RWPE1 (cell line): ENCODE measurements at places on chromosomes 1 and 21.

DNA sequence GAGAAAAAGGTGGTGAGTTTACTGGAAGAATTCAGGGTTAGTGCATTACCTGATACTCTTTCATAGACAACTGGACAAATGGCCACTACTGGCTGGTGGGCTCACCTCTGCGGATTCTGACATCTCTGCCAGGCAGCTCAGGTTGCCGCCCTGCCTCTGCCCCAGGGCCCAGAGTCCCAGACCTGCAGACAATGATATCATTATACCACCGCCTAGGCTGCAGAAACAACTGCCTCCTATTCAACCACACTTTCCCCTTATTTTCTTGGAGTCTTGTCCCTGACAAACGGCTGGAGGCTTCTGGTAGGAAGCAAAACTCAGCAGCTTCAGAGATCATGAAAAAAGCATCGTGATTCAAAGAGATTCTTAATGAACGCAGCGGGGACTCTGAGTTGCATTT, 37.0 kb downstream of the IRF2BP2 start:
- no peak for DNase-seq

DNA sequence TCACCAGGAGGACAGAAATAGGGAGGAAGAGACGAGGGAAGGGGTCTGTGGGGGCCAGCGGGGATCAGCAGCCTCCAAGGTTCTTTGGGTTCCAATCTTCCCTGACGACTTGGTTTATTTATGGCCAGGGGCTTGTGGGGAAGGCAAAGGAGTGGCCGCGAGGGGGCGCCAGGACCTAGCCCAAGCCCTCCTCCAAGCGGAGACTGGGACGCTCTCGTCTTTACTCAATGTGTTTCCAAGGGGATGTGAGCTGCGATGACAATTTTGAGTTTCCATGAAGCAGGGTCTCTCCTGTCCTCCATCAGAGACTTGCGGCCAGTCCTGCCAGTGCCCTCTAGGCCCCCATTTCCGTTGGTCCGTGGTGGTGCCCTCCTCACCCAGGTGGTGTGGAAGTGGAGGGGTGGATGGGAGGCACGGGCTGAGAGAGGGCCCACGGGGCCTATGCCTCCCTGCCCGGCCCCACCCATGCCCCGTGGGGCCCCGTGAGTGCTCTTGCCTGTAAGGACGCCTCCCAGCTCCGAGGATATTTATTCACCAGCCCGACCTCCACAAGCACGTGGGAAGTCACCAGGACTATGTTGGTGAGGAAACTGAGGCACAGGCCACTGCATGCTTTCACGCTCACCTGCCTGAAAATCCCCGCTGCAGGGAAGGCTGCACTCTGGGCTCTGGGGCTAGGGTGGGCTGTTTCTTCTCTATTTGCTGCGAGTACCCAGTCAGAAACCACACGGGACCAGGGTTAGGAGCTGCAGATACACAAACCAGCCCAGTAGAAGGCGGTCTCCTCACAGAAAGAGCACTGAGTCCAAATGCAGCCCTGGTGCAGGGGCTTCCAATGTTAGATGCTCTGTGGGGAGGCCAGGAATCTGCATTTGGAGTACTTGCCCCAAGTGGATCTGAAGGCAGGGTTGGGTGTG, 26.5 kb downstream of the DMRTB1 start:
- DNase-seq = peak; percentile 78

- no peak for DNase-seq
Measured at GRCh38 chr1:84155517-84155916, 11.4 kb downstream of the PRKACB start.

GRCh38 chr1:43789604-43790550, 82.5 kb downstream of the ST3GAL3 start:
- no peak for DNase-seq

DNA sequence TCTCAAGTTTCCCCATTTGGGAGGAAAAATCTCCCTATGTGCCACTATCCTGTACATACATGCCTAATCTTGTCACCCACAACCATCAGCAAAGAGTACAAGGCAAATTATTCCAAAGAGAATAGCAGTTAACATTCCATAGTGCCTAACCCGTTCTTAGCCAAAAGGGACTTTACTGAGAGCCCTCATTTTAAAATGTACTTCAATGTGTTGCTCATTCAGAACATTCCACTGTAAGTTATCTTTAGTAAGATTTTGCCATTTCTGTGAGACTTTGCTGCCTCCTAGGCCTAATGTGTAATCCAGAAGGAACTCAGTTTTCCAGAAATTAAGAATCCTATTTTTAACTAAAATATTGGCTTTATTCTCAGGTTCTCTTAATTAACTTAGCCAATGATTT, 11.3 kb upstream of the MRPL55 start:
- no peak for DNase-seq

DNA sequence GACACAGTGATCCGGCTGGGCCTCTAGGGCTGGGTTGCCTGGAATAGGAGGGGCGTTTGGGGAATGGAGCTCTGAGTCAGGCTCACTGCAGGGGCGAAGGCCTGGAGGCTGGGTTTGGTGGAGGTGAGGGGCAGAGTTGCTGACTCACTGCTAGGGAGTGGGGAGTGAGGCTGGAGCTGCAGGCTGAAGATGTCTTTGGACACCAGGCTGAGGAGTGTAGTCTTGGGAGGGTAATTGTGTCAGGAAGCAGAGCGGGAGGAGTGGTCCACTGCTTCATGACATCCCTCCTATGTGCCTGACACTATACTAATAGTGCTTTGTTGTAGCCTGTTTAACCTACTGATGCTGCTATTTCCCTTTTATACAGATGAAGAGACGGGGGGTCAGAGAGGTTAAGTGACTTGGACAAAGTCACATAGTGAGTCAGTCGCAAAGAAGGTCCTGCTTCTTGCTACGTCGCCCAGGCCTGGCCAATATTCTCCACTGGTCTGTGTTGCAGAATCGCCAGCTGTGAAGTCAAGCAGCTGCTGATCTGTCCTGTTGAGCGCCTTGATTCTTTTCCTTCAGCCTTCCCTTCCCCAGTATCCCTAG, 13.6 kb downstream of the ACTL8 start:
- DNase-seq = no peak

GRCh38 chr1:165454091-165454610, 9.2 kb upstream of the RXRG start:
- DNase-seq = no peak

- DNase-seq = no peak
Measured at GRCh38 chr1:232111611-232112010, 485.0 kb downstream of the DISC1 start.

- DNase-seq = no peak
Measured at GRCh38 chr1:16918371-16918770, 3.4 kb upstream of the CROCC start.

- no peak for DNase-seq
Measured at GRCh38 chr1:192554904-192555303, 20.7 kb upstream of the RGS1 start.

DNA sequence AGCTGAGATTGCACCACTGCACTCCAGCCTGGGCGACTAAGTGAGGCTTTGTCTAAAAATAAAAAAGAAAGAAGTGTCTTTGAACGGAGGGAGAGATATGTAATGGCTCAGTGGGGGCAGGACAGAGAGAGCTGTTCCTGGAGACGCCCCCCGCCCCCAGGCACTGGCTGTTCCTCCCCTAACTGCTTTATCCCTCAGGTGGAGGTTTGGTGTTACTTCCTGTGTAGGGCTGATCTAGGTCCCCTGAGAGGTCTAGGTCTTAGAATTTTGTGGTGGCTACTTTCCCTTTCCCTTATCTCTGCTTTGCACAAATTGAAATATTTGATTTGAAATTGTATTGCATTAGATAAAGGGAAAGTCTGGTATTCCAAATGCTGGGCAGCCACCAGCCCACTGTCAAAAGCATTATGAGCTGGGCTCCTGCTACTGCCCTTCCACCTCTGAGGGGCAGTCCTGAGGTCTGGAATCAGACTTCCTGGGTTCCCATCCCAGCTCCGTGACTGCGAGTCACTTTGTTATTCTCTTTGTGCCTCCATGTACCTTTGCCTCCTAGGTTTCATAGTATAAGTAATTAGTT, 134.8 kb upstream of the KIF26B start:
- DNase-seq = no peak

DNA sequence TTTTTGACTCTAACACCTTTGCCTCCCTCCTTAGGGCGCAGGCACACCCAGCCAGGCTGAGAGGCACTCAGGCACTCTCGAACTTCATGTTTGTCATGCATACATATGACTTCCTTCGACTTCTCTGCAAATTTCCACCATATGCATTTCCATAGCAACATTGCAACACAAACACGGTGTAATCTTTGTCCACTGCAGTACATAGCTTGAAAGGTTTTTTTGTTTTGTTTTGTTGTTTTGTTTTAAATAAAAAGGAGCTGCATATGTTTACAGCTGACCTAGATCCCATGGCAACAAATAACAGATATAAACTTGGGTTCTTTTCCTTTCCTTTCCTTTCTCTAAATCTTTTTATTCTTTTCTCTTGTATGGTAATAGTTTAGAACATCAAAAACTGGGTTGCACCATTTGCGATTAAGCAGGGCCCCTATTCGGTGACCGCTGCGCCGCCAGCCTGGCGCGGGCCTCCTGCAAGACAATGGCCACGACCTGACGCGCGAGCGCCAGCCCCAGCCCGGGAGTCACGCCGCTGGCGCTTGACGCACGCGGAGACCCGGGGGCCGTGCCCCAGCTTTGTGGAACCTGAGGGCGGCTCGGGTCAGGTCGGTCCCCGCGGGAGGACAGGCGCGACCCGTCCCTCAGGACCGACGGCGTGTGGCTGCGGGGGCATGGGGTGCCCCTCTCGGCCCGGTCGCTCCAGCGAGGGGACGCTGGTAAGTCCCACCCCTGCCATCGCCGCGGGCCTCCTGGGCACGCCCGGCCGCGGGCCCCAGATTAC, 35.2 kb downstream of the CCN1 start:
- no peak for DNase-seq

DNA sequence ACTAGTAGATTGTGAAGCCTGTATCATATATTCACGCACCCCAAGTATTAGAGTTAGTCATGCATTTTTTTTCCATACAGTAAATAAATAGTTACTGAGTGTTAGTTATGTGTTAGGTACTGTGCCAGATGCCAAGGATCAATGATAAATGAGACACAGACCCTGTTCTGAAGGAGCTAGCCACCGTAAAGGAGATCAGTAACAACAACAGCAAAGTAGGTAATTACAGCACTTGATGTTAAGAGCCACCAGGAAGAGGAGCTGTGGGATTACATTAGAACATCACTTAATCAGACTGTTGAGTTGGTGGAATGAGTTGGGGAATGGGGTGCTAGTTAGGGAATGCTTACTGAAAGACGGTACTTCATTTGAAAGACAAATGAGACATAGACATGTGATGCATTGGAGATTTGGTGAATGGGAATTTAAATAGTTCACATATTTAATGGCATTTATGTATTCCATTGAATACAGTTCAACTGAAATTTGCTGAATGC, 21.0 kb downstream of the PRKAA2 start:
- DNase-seq = no peak

DNA sequence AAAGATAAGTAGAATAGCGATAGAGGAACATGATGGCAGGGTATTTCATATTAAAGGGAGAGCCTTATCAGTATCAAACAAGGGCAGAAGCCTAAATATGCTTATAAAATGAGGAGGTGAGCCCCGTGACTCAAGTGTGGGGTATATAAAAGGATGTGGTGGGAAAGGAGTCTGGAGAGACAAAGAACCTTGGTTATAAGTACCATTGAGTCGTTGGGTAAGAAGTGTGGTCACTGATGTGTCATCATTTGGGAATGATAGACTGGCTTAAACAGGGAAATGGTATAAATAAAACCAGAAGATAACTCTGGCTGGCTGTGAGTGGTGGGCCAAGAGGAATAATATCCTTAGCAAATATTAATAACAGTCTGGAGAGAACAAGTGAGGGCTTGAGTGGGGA, 10.9 kb upstream of the CD5L start:
- DNase-seq = peak; percentile 9

- DNase-seq = no peak
Measured at GRCh38 chr1:167518331-167518700, at the start of gene CD247. CD247 (minus strand) TSS chr1:167518529; CDS start chr1:167518465, 64 bp downstream.

DNA sequence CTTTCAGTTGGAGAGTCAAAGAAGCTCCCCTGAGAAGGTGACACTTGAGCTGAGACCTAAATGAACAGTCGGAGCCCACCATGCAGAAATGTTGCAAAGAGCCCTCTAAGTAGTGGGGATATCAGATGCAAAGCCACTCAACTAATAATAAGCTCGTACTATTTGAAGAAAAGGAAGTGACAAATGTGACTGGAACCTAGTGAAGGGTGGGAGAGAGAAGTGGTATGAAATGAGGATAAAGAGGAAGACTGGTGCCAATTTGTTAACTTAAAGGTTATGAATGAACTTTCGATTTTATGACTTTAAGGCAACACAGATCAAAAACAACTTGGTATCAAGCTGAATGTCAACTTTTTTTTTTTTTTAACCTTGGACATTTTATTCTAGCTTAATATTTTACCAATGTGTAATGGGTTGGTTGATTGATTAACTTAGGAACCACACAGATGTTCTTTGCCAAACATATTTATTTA, 14.7 kb downstream of the LYPLAL1 start:
- no peak for DNase-seq

DNA sequence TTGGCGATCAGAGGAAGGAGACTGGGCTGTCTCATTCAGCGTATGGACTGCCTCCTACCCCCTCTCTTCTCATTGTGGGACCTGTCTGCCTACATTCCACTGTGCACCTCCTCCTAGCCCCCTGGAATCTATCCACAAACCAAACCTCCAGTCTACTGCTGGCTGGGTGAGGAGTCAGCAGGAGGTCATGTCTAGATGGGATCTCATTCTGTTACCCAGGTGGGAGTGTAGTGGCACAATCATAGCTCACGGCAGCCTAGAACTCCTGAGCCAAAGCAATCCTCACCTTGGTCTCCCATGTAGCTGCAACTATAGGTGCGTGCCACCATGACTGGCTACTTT, 18.0 kb upstream of the TTC22 start:
- no peak for DNase-seq

GRCh38 chr1:202858331-202858730, 30.6 kb downstream of the RABIF start:
- no peak for DNase-seq

- DNase-seq = no peak
Measured at GRCh38 chr1:1775327-1776226, 2.7 kb downstream of the NADK start.

DNA sequence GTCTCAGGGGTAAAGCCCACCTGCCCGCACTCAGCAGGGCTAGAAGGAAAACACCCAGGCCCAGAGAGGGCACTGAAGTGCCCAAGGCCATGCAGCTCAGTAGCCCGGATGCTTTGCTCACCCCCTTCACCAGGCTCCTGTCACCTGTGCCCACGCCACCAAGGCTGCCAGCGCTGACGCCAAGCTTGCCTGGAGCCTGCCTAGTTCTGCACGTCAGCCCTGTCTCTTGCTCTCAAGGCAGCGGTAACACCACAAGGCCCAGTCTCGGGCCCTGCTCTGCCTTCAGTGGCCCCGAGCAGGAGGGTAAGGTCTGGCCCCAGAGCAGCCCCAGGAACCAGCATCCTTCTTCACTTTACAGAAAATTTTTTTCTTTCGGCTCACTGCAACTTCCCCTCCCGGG, 7.7 kb downstream of the TMEM63A start:
- DNase-seq = no peak

- no peak for DNase-seq
Measured at GRCh38 chr1:7437608-7438395, 333.3 kb upstream of the VAMP3 start.

GRCh38 chr1:71101839-71102376, 21.1 kb upstream of the ZRANB2 start:
- DNase-seq = no peak

- DNase-seq = peak; percentile 20
Measured at GRCh38 chr1:3858231-3858981, 1.1 kb downstream of the DFFB start.
